ENCODE measurements at places on chromosomes 2 and 18.

GRCh38 chr2:120182019-120182560 lies 41.1 kb downstream of the TMEM185B start:
- no peak for DNase-seq

DNA sequence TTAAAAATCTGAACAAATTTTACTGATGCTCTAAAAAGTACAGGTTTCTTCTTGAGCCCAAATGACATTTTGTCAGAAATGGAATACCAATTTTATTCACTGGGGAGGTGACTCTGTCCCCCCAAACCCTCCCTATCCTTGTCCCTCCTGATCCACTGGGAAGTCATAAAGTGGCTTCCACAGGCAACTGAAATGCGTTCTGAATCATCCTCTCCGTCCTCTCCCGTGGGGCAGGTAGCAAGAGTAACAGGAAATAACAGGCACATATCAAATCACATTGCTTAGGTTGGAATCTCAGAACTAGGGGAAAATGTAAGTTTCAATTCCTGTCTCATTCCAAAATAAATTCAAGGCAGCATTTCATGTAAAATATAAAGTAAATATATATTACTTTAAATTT lies 44.5 kb downstream of the MYL12B start:
- DNase-seq = no peak

- no peak for DNase-seq
Measured at GRCh38 chr2:161533218-161533617, 91.0 kb upstream of the SLC4A10 start.

DNA sequence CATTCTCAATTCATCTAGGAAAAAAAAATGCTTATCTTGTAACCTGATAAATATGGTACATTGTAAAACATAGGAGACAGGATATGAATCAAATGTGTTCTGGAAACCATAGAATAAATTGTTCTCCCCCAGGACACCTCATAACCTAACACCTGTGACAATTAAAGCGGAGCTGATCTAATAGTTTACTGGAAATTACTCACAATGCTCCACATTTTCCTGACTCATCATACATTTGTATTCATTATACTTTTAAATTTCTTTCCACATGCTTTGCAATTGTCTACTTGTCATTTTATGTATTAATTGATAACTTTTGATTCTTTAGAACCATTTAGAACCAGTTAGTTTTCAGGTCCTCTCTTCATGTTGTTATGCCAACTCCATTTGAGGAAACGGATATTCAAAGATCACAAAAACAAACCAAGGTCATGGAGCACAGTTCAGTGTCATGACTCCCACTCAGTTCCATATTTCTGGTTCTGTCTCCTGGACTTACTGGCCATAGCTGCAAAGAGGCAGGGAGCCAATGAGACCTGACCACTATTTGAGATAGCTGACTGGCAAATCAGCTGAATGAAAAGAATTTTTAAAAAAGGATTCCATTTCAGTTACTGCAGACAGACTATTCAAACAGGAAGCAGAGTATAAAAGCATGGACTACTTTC lies 128.5 kb downstream of the CALCRL start:
- no peak for DNase-seq

DNA sequence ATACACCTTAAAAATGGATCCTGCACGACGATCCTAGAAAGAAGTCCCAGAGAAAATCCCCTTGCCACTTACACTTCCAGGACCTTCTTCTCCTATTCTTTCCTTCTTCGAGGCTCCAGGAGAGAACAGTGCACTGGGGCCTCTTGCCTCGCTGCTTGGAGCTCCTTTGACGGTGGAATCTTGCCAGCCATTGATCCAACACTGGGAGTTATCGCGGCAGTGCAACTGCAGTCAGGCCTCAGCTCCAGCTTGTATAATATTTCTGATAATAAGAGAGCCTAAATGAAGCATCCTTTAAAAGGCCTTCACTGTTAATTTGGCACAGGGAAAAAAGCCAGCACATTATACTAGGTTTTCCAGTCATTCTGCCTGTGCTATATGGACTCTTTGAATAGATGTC lies 216.9 kb upstream of the PARD3B start:
- no peak for DNase-seq

- DNase-seq = no peak
Measured at GRCh38 chr18:58823412-58823811, 41.3 kb upstream of the ZNF532 start.

DNA sequence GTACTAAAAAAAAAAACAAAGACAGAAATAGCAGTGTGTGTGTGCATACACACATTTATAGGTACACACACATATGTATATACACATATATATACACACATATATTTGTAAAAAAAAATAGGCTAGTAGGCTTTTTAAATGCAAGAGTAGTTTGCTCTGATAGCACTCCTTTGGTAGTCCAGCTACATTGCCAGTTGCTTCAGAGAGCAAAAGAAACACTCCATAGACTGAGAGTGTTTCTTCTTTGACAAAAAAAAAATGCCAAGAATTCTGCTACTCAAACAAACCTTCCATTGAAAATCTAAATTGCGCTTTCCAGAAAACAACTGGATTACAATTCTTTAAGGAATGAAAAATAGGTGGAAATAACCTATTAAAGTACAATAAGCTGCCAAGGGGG lies 365.9 kb upstream of the GALNT5 start:
- DNase-seq = no peak

GRCh38 chr2:209525834-209526281 lies 102.0 kb downstream of the MAP2 start:
- DNase-seq = no peak

- DNase-seq = no peak
Measured at GRCh38 chr2:234676783-234677450, 180.0 kb upstream of the ARL4C start.

DNA sequence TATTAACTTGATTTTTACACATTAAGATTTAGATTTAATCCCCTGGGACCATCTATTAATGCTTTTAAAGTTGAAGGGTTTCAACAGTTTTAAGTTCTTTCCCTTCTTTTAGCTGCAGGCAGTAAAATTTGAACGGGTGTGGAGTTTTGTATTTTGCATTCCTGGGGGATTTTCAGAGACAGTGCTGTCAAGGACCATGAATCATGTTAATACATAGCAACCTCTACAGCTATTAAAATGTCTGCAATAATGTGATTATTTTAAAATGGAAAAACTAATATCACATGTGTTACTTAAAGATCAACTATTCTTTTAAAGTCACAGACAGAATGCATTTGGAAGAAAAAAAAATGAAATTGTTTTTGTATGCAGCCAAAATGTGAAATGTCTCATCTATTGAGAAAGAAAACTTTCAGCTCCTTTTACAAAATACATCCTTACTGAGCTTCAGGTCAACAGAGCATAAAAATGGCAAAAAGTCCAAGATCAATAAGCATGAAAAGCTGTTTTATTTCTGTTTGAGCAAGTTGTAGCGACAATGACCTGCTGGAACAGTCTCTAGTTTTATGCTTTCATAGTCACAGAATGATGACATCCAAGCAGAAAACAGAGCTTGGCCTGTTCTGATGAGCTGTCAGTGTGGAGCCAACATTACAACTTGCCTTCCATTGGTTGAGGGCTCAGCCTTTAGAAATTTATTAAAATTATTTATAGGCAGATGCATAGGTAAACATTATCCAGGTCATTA lies 21.6 kb upstream of the ZNF521 start:
- no peak for DNase-seq

- DNase-seq = peak; percentile 83
Measured at GRCh38 chr2:24421668-24422067, 61.3 kb upstream of the ITSN2 start.

DNA sequence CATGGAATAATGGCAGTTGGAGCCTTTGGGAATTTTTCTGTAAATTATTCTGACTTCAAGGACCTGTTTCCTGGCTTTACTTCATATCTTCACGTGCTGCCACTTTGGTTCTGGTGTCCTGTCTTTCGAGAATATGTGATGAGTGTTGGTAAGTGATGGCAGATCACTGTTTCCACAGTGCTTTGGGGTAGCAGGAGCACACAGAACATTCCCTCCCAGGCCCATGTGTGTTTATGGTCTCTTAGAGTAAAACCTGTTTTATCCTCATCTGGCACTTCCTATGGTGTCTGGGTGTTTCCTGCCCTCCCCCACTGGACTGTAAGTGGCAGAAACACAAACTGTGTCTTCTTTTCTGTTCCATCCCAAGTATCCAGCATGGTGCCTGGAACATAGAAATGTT lies 17.9 kb downstream of the MOGAT1 start:
- DNase-seq = no peak

DNA sequence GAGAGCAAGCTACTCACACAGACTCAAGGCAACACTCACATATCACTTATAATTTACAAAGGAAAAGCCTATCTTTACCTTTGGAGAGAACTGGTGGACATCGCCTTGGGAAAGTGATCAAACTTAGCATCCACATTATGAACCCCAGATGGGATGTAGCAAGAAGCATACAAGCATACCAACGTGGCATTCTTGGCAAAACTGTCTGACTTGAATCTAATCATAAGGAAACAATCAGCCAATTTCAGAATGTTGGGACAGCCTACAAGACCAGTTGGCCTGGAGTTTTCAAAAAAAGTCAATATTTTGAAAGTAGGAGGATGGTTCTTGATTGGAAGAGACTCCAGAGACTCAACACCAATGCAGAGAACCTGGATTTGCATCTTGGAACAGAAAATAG lies 79.1 kb upstream of the PMAIP1 start:
- no peak for DNase-seq

DNA sequence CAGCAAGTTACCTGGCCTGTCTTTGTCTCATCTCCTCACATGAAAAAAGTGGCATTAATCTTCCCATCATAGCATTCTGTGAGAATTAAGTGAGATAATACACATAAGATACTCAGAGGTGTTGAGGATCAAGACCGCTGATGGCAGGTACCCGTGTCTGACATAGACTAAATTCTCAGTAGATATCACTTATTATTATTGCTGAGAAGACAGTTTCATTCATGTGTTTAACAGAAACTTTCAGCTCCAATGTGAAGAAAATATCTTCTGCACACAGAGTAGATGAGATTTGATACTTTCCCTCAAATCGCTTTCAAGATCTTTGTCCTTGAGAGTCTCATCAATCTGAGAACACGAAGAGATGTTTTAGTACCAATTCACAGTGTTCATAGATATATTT lies 809.4 kb downstream of the TSN start:
- DNase-seq = no peak

DNA sequence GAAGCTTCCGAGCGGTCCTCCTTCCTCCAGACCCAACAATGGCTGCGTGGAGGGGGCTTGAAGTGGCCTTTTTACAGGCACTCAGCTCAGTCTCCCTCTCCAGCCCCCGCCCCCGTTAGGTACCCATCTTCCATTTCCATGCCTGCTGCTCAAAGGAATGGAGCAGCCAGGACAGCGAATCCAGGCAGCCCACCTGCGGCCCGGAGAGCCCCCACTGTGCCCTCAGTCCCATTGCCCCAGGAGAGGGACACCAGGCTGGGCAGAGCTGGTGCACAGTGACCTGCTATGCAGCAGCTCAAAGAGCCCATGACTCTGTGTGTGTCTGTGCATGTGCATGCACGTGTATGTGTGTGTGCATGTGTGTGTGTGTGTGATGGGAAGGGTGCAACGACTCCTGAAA lies 10.6 kb upstream of the POMC start:
- DNase-seq = no peak

DNA sequence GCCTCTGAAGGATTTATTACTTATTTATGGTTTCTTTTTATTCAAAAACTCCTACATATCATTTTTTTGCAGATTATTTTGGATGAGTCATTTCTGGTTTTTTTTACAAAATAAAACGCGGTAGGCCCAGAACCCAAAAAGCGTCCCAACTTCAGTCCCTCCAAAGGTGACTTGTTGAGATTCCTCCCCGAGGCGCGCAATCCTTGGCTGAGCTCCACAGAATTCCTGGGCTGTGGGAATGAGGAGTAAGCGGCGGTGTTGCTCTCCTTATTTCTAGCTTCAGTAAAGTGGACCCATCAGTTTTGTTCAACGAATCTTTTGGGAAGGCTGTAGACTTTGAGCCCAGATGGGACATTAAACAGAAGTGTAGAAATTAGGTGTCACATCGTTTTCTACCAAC lies 67.0 kb upstream of the RMP24 start:
- no peak for DNase-seq

GRCh38 chr2:60172801-60173200 lies 380.7 kb downstream of the BCL11A start:
- DNase-seq = no peak

DNA sequence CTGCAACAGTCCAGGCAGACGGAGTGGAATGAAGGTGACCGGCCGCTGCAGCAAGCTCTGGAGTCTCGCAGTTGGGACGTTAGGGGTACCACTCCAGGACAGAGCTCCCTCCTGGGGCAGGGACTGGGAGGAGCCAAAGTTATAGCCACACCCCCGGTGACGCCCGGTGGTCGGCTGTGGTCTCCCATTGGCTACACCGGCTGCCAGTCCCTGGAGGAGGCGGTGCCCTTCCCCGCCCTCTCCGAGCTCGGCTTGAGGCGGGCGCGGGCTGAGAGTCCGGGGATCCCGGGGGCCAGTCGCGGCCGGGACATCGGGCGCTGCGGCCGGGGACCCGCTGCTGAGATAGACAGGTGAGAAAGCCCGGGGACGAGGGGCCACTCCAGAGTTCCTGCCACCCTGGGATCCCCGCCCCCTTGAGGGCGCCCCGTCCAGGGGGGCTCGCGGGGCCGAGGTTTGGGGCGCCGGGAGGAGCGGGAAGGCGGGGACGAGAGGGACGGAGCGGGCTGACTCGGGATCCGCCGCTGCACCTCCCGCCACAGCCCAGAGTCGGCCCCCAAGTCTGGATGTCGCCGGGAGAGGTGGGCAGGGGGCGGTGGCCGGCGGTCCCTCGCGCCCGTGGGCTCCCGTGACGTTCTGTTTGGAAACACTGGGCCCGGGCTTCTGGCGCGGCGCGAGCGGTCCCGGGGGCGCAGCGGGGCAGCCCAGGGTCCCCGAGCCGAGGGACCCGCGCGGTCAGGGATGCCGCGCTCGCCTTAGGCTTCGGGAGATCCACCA lies at the start of gene PLEKHH2:
Gene PLEKHH2, plus strand, starts transcription at position 231 of the 774 bp plus-strand sequence. CDS start 7,414 bp downstream, outside the sequence.
- peak; percentile 99 for DNase-seq

DNA sequence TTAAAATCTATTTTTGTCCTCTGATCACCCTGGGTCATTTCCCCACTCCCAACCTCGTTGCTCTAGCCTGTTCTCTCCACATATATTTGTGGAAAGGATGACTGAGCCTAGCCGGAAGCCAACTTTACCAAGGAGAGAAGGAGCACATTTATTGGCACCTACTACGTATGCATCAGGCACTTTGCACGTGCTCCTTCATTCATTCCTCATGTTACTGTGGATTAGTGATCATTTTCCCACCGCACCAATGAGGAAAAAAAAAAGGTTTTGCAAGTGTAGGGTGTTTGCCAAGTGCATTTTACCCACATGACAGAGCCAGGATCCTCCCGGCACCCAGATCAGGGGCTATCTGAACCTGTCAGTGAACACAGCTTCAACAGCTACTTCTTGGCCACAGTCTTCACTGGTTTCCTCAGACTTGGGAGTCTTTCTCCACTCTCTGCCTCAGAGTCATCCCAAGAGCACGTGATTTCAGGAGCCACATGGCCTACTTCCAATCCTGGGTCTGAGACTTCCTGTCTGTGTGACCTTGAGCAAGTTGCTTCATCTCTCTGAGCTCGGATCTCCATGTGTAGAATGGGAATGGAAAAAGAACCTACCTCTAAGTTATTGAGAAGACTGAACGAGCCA lies 1.9 kb upstream of the C1QL2 start:
- DNase-seq = no peak

GRCh38 chr2:239021651-239022436 lies 174.0 kb downstream of the TWIST2 start:
- DNase-seq = no peak

- DNase-seq = peak; percentile 80
Measured at GRCh38 chr2:28821295-28821958, 10.8 kb downstream of the SPDYA start.

- DNase-seq = no peak
Measured at GRCh38 chr18:48735681-48736255, 196.9 kb downstream of the CTIF start.
